ENCODE measurements at places on chromosomes 12 and 14.

- DNase-seq, result peak; percentile 98
Measured at GRCh38 chr14:102362545-102363181, at the start of the genes CINP and TECPR2. TSS of gene CINP (minus strand) at chr14:102362890. CDS start at chr14:102362851, 39 bp downstream. TSS of gene TECPR2 (plus strand) at chr14:102362941. CDS start at chr14:102376722, 13,781 bp downstream.

GRCh38 chr12:53994009-53994263, 6.0 kb upstream of the HOXC9 start:
- DNase-seq, result no peak

DNA sequence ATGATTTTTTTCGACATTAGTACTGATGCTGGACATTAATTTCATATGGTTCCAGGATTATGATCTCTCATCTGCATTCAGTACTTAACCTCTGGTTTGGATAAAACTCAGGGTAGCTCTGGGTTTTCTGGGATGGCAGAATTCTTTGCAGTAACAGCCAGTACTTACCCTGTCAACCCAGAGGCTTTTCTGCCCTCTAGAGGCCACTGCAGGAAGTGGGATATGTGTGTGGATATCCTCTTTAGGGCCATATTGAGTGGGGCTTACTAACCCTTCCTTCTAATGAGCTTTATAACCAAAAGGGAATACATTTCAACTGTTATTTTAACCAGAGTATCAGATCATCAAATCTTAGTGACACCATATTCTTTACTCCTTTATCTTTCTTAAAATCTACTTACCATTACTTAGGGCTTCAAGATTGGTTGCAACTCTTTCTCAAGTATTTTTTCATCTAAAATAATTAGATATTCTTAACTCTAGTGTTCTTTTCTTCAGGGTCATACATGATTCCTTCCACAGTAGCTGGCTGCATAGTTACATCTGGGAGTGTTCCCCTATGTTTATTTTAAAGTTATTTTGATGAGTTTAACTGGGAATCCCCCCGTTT, 488.0 kb upstream of the STXBP6 start:
- no peak for DNase-seq

- DNase-seq, result no peak
Measured at GRCh38 chr12:62268956-62269355, 8.8 kb downstream of the USP15 start.

DNA sequence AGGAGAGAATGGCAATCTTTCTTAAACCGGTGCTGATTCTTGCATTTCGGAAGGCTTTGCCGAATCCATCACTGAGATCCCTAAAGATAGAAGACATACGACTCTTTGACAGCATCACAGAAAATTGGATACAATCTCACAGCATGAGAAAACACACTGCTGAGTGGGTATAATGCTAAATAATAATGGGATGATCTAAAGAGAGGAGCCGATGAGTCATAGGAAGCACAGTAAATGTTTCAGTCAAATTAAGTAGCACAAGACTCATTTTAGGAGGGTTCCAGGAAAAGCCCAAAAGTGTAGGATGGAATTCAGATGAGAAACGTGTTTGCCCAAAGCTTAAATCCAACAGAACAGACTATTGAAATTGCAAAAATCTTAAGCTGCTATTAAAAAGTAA, 81.7 kb downstream of the CPNE8 start:
- no peak for DNase-seq

- no peak for DNase-seq
Measured at GRCh38 chr14:50045837-50046236, 70.5 kb downstream of the VCPKMT start.

GRCh38 chr12:109727746-109728726, 14.4 kb downstream of the FAM222A start:
- DNase-seq, result no peak

GRCh38 chr12:85277191-85277590, 2.8 kb upstream of the ALX1 start:
- no peak for DNase-seq

GRCh38 chr12:53082637-53083175, 3.5 kb upstream of the SPRYD3 start:
- no peak for DNase-seq

GRCh38 chr14:55858604-55859003, 259.6 kb upstream of the PELI2 start:
- DNase-seq, result no peak

- DNase-seq, result no peak
Measured at GRCh38 chr12:91272461-91273063, 89.9 kb upstream of the DCN start.

DNA sequence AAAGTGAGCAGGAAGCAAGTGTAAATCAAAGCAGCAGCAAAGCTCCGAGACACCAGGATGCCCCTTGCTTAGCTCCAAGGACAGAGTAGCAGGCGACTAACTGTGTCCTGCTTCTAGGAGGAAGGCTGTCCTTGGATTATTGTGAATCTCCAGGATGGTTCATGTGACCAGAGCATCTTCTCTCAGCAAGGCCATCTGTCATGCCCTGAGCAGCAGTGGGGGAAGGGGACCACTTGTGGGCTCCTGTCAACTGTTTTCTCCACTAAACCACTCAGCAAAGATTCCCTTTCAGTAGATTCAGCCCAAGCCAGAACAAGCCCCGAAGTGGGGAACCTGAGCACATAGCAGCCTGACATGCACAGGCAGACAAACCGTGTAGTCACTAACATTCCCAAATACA, 19.4 kb downstream of the MAP3K9 start:
- DNase-seq, result no peak

DNA sequence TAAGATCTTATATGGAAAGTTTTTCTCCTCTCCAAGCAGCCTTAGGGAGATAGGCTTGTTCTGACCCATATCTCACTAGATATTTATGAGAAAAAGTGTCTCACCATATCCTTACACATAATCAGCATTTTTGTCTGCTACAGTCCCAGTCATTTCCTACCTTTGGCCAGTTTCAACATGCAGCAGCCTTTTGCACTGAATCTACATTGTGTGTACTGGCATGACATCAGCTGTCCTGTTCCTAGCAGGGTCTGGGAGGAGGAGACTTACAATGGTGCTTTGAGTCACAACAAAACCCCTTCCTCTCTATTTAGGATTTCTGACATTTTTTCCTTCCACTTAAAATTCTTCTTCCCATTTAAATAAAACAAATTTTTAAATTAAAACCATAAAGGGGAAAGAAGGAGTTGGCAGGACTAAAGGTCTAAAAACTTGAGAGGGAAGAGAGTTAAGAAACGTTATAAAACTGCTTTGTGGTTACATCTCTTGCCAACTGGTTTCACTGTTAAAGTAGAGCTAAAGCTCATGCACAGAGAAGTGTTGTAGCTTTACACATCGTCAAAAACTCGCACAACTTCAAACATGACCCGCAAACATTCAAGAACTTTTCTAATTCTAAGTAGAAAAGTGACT, 53.3 kb upstream of the CERS5 start:
- no peak for DNase-seq

GRCh38 chr12:13030541-13031291, 13.5 kb upstream of the FAM234B start:
- no peak for DNase-seq

- DNase-seq, result no peak
Measured at GRCh38 chr12:20342111-20342510, 26.2 kb upstream of the PDE3A start.

- DNase-seq, result no peak
Measured at GRCh38 chr14:100892496-100893227, 10.9 kb downstream of the RTL1 start.

DNA sequence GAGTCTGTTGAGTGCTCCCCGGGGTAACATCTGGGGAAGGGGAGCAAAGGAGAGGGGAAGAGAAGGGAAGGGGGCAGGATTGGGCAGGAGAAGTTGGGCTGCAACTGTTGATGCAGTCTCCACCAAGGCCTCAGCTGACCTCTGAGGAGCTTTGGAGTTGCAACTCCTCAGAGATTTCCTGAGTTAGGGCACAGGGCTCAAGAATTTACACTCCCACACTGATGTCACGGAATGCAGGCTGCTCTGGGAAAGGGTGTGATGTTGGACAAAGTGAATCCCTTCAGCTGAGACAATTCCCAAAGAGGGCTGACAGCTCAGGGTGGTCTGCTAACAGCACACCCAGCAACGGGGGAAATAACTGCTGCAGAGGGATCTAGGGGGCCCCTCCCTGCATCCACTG, 295.6 kb downstream of the PCNX1 start:
- no peak for DNase-seq

GRCh38 chr12:3700861-3701260, 52.0 kb downstream of the CRACR2A start:
- DNase-seq, result no peak

GRCh38 chr12:78746001-78746400, 118.6 kb upstream of the SYT1 start:
- no peak for DNase-seq

- no peak for DNase-seq
Measured at GRCh38 chr12:68349921-68350606, 17.9 kb upstream of the MDM1 start.

- no peak for DNase-seq
Measured at GRCh38 chr12:9750276-9751203, 10.2 kb downstream of the CD69 start.

- DNase-seq, result no peak
Measured at GRCh38 chr12:12428047-12428446, 71.2 kb downstream of the BORCS5 start.

DNA sequence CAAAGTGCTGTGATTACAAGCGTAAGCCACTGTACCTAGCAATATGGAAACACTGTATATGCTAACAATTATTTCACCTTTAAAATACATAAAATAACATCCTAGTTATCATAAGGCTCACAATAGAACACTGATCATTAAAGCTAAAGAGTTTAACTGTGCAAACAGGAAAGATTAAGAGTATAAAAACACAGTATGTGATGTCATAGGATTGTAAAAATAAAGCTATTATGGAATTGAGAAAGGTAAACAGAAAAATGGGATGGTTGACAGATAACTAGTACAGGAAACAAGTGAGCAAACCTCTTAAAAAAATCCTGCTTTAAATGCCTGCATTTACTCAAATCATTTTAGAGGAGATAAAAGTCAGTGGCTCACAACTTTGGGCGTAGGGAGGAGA, 10.8 kb upstream of the IPO8 start:
- no peak for DNase-seq

DNA sequence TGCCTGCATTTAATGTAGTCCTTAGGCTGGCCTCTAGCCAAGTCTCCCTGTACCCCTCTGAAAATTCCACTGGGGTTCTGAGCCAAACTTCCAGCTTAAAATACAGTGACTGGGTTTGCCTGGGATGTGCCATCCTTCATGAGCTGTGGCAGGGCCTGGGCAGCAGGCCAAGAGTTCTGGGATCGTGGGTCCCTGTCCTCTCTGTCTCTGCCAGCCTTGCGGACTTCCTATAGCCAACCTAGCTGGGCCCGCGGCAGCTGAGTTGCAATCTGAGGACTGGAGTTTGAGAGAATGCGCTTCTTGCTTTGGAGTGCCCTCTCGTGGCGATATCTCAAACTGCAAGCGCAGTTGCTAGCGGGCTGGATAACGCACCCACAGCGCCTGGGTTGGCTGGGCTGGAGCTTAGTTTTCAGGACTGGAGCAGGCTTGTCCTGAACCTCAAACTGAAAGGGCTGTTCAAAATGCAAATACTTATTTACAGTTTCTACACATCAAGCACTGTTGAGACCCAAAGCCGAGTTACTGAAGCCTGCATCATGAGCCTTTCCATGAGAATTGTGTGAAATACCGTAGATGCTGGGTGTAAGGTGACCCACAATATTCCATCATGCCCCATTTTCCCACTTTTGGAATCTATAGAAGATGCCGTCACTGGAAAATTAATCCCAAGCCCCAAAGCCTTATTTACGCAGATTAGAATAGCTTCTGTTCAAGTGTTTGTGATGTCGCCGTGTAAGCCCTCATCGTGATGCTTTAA, 7.3 kb upstream of the IFI27L2 start:
- DNase-seq, result peak; percentile 82

DNA sequence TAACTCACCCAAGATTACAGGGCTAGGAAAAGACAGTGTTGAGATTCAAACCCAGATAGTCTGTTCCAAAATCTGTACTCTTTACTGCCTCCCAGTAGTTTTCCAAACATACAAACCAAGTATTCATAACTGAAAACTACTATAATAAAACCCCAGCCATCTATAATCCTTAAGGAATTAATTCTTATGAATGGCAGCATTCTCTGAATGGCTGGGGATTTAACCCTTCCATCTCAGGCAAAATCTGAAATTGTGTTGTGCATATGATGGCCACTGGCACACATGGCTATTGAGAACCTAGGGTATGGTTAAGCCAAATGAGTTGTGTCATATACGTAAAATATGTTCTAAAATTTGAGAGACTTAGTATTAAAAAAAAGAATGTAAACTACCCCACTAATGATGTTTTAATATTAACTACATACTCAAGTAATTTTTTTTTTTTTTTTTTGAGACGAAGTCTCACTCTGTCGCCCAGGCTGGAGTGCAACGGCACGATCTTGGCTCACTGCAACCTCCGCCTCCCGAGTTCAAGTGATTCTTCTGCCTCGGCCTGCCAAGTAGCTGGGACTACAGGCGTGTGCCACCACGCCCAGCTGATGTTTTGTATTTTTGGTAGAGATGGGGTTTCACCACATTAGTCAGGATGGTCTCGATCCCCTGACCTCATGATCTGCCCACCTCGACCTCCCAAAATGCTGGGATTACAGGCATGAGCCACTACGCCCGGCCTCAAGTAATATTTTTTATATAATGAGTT, 16.7 kb downstream of the PPP1R13B start:
- no peak for DNase-seq

DNA sequence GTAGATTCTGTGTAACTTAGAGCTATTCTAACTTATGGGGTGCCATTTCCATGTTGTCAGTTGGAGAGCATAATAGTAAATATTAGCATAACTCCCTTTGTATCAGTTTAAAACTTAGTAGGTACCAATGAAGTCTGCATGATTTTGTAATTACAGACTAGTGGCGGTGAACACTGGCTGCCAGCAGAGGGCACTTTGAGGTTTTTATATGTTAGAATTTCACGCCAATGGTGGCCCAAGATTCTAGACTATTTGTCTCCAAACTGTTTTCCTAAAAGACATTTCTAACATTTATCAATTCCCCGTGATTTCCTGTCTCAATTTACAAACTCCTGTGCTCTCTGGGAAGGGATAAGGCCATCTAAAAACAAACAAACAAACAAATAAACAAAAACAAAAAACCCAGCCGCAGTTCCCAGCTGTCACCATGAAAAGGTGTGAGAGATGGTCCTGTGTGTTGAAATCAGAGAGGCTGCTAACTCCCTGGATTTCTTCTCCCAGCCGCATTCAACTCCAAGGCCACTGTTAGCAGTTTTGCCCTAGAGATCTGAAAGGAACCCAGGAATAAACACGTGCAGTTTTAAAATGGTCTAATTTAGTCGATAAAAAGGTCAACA, 57.6 kb downstream of the BRMS1L start:
- DNase-seq, result no peak
